Iris pigment epithelial cell (primary cell): ENCODE measurements at places on chromosomes 6 and 20.
A peak's percentile ranks its signal among the peaks of the same experiment; 100 is the strongest.

GRCh38 chr6:139124887-139125672 is 9.8 kb upstream of the HECA start:
- peak; percentile 89 for DNase-seq

GRCh38 chr6:52553719-52554118 is 23.1 kb downstream of the TRAM2 start:
- DNase-seq, result no peak

GRCh38 chr6:4180652-4181255 is 45.4 kb upstream of the ECI2 start:
- DNase-seq, result peak; percentile 83

DNA sequence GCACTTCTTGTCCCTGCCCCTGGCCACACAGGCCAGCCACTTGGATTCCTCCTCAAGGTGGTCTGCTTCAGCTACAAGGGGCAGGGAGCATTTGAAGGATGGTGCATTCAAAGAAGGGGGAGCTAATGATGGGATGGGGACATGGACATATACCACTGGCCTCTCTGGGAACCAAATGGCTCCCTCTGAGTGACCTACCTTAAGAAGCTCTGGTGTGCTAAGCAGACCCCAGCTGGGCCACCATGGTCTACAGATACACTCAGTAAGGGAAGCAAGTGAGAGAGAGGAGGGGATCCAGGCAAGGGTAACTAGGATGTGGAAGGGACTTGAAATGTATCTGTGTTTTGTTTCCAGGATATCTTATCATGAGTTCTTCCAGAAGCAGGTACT is 62.4 kb downstream of the TTI1 start:
- DNase-seq, result no peak

- DNase-seq, result peak; percentile 43
Measured at GRCh38 chr6:43129434-43130194, 41.5 kb upstream of the SRF start.

- DNase-seq, result no peak
Measured at GRCh38 chr6:39048481-39049399, at the start of gene GLP1R. TSS of gene GLP1R (plus strand) at chr6:39048781. CDS start at chr6:39048841, 60 bp downstream.

GRCh38 chr6:74785236-74785635 is 420.6 kb downstream of the COL12A1 start:
- peak; percentile 25 for DNase-seq

DNA sequence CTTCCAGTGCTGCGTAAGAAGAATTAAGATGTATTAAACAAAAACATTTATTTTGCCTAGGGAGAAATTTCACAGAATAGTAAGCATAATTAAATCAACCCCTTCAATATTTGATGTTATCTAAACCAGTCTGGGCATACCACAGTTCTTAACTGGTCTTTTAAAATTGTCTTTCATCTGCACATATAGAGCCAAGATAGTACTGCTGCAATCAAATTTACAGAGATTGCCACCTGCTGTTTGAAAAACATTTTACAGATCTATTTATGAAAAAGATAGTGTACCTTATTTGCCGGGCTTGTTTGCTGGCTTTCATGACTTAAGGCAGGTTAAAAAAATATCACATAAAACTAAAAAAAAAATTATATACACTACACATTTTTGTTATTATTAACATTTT is 323.2 kb downstream of the ADGRB3 start:
- DNase-seq, result peak; percentile 7

GRCh38 chr6:63615590-63615989 is 20.0 kb upstream of the PHF3 start:
- DNase-seq, result peak; percentile 11

- no peak for DNase-seq
Measured at GRCh38 chr6:26290941-26291340, 74.1 kb upstream of the BTN3A2 start.

DNA sequence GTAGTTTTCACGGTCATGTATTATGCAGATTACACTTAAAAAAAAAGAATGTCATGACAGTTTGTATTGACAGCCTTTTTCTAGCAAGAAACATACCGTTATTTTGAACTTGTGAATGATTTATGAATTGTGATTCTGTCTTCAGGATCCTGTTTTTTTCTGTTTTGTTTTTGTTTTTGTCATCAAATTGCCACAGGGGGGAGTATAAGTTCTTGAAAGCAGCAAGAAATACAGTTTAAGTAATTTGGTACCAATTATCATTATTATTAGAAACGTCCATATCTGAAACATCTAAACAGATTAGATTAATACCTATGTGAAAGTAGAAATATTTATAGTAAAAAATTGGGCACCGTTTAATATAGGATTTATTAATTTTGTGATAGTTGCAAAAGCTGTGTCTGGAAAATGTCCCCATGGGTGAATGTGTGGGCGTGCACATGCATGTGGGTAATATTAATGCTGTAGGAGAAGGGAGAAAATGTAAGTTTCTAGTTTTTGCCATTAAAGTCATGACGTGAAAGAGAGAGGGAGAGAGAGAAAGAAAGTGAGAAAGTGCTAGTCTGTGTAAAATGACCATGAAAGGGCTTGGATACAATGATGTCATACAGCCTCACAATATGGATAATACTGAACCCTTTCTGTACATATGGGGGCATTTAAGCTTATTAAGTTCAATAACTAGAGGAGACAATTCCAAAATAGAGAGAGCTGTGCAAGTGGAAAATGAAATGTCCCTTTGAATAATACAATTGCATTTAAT is 9.4 kb upstream of the CCN2 start:
- DNase-seq, result peak; percentile 63

DNA sequence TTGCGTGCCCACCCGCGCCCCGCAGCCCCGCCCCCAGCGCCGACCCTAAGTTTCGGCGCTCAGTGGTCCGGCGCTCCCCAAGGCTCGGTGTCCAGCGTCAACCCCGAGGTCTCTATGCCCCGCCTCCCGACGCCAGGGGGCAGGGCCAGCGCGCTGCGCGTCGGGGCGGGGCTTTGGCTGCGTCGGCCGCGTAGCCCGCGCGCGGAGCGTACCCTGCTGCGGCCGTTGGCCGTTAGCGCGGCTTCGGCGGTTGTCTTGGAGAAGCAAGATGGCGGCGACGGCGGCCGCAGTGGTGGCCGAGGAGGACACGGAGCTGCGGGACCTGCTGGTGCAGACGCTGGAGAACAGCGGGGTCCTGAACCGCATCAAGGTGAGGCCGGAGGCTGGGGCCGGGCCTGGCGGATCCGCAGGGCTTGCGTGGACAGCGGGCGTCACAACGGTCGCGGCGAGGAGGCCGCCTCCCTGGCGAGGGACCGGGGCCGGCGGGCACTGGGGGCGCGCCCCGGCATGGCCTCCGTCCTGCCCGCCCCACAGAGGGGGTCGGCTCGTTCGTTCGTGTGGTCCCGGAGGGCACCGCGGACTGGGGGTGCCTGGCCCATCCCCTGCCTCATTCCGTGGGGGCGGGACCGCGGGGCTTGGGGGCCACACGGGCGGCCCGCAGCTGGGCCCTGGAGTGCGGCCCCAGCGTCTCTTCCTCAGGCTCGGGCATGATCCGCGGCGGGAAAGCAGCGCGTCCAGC is at the start of gene CEP43:
TSS of gene CEP43 (plus strand) at position 253 of the 739 bp plus-strand sequence. CDS start at position 269, 16 bp downstream.
- DNase-seq, result peak; percentile 94
